ENCODE measurements at places on chromosomes 6 and 20.

GRCh38 chr6:45512717-45513116, 135.0 kb upstream of the SUPT3H start:
- no peak for DNase-seq

DNA sequence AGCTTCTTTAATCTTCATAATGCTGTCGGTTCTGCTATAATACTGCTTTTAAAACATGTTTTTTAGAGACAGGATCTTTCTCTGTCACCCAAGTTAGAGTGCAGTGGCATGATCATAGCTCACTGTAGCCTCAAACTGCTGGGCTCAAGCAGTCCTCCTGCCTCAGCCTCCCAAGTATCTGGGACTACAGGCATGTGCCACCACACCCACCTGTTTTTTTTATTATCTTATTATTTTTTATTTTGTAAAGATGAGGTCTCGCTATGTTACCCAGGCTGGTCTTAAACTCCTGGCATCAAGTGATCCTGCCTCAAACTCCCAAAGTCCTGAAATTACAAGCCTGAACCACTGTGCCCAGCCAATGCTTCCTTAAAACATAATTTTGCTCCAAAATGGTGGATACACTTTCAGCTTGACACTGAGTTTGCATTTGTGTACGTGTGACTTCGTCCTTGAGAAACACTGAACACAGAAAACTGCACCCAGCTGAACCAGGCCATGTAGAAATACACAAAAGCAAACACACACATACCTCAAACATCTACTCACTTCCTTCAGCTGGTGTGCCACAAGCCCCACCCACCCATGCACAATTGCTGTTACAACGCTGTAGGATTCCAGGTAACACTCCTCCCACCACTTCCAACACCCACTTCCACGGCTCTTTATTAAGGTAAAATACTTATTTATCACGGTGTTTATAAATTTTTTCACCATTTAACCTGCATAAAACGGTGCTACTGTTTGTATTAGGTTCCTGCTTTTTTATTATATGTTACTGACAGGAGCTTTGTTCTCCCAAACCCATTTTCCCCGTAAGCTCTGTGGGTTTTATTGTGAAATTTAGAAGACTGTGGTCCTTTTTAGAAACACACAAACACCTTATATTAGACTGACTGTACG, 109.1 kb downstream of the TSHZ2 start:
- DNase-seq: no peak

DNA sequence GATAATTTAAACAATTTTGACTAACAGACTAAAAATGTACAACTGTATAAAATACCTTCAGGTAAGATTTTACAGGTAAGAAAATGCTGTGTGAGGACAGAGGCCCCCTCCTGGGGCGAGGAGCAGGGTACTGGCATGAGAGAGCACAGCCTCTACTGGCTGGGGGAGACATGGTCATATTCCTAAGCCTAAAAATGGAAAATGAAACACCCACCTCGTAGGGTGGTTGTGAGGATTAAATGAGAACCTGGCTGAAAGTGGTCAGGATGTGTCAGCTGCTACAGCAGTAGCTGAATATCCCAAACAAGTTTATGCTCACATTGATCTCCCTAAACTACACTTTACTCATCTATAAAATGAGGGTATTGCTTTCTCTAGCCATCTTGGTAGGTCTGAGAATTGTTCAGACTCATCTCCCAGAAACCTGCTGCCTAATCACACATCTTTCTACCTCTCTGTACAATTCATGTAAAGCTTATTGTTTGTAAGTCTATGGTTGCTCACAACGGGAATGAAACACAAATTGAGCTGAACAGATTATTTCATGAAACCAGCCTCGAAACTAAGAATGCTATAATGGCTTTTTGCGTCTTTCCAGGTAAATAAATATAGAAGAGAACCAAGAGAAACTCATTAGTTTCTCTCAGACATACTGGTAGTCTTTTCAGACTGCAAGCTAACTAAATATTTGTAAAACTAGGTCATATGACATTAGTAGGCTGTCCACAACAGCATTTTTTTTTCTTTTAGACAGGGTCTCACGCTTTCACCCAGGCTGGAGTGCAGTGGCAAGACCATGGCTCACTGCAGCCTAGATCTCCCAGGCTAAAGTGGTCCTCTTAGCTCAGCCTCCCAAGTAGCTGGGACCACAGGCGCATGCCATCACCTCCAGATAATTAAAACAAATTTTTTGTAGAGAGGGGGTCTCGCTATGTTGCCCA, 69.6 kb downstream of the POPDC3 start:
- no peak for DNase-seq

DNA sequence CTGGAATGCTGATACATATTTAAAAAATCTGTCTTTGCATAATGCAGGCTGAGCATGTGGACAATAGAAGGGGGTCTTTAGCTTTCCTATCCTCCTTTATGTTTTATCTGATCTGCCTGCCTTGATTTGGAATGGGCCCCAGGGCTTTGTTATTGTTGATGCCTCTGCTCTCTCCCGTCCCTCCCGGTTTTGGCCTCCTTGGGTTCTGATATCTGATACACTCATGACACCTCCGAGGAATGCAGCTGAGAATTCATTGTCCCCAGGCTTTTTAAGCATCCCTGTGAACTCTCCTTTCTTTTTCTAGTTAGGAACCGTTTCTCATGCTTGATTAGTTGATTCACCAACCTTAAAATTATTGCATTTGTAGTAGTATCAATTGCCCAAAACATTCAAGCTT, 185.5 kb upstream of the RALGAPA2 start:
- no peak for DNase-seq

DNA sequence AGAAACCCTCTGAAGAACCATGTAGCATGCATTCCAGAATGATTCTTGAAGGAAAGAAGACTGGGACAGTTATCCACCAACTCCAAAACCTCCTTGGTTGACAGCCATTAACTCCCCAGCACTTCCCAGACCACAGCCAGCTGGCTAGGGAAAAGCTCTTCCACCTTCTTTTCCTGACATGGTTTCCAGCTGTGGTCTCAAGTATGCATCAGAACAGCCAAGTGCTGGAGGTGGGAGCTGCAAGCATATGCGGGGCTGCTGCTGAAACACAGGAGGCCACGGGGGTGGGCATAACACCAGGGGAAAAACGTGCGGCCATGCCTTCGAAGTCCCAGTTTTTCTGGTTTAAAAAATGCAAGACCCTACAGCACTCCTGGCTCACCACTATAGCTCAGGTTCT, 108.0 kb upstream of the FAM184A start:
- DNase-seq: no peak

DNA sequence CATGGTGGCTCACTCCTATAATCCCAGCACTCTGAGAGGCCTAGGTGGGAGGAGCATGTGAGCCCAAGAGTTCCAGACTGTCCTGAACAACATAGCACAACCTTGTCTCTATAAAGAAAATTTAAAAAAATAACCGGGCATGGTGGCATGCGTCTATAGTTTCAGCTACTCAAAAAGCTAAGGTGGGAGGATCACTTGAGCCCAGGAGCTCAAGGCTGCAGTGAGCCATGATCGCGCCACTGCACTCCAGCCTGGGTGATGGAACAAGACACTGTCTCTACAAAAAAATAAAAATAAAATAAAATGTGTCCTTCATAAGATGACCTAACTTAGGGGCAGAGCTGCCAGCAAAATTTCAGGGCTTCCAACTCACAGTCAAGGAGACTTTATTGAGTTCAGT, 12.6 kb downstream of the ID4 start:
- no peak for DNase-seq
